ENCODE measurements at places on chromosomes 3 and 15.

GRCh38 chr3:183490653-183491052 lies 62.2 kb upstream of the MCF2L2 start:
- DNase-seq = no peak

DNA sequence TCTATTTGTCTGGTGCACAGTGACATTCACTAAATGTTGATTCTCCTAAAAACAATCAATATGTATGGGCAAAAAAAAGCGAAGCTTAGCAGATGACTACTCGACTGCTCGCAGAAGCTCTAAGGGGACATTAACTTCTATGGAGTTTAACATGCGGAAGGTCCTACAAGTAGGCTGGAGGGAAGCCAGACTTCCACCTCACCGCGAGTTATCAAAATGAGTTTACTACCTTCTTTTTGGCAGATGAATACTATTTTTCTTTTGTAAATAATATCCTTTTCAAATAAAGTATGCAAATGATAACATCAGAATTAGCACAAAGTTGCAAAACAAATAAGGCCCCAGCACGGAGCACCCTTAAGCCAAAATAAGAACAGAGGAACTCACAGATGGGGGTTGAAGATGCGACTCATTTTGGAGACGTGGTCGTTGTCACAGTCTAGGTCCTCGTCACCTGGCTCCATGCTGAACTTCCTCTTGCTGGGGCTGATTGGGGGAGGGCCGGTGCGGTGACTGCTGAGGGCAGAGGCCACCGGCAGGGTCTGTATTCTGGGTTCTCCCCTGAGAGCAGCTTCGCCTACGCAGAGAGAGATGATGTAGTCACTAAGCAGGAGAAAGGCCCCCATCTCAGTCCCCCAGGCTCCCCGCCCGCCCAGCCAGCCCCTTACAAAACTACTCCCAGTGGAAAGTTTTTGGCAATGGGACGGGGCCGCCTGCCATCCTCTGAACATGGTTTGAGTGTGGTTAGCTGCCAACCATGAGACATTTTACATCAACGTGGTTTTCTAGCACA lies 42.1 kb downstream of the VGLL4 start:
- DNase-seq = no peak

DNA sequence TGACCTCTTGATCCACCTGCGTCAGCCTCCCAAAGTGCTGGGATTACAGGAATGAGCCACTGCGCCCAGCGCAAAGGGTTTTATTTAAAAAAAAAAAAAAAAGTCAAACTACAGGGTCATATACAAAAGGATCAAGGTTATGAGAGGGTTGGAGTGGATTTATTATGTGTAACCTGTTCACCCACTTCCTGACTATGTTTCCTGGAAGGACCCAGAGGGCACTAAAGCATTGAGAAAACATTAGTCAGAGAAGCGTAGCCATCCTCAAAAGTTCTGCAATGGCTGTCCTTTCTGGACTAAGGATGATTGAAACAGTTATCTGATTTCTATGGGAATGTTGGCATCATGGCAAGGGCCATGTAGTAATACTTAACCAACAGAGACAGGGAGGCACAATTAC lies 7.3 kb upstream of the SCAPER start:
- DNase-seq = no peak

DNA sequence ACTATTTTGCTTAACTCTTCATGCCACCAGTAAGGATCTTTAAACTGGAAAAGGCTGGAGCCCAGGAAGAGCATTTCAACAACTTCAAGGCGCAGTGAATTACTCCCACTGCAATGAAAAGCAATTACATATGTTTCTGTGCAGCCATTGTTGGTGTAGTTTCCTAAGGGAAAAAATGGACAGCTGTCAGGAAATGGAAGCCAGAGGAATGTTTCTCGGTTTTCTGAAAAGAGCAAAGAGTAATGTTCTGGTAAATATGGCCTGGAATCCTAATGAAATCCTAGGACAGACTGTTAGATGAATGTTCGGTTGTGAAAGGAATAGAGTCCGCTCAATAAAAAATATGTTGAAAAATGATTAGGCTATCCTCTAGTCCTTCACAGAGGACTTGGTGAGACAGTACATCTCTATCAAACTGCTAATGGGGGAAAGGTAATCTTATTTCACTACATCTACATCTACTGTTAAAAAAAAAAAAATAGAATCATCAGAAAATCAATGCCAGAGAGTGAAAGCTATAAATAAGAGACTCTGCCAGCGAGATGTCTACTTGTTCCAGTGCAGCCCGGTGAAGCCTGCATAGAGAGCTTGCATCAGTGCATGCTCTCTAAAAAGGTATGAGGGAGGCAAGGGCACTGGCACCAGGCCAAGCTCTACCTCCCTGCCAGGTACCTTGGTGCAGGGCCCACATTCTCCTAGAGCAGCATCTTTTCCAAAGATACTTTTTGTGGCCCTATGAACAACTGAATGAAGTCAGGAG lies 68.2 kb upstream of the TJP1 start:
- no peak for DNase-seq

DNA sequence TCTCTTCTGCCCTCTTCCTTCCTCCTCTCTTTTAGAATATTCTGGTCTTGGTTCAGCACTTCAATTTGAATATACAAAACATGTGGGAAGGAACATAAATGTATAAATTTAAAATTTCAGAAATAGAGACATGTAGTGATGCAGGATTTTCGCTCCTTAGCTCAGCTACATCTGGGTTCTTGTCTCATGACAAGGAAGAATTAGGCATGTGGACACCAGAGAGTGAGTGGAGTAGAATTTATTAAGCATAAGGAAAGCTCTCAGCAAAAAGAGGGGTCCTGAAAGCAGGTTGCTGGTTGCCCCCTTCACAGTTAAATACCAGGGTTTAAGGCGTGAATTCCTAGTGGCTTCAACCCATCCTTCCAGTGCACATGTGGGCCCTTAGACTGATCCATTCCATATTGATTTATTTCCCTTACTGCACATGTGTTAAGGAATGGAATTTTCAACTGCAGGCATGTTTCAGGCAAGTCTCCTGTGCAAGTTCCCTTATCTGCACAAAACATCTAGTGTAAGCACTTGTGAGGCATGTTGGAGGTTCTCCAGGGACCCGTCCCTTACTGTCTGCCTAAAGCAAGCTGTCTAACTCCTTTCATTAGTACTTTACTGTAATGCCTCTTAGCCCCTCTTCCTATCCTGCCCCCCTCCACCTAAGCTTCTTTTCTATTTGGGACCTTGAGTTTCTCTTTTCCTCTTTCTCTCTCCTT lies 133.2 kb upstream of the STRIT1 start:
- no peak for DNase-seq

- DNase-seq = no peak
Measured at GRCh38 chr15:75131269-75131643, 70.4 kb upstream of the C15orf39 start.

GRCh38 chr15:44490622-44491021 lies 46.3 kb upstream of the EIF3J start:
- no peak for DNase-seq

- no peak for DNase-seq
Measured at GRCh38 chr15:60017538-60018520, 13.7 kb downstream of the FOXB1 start.

DNA sequence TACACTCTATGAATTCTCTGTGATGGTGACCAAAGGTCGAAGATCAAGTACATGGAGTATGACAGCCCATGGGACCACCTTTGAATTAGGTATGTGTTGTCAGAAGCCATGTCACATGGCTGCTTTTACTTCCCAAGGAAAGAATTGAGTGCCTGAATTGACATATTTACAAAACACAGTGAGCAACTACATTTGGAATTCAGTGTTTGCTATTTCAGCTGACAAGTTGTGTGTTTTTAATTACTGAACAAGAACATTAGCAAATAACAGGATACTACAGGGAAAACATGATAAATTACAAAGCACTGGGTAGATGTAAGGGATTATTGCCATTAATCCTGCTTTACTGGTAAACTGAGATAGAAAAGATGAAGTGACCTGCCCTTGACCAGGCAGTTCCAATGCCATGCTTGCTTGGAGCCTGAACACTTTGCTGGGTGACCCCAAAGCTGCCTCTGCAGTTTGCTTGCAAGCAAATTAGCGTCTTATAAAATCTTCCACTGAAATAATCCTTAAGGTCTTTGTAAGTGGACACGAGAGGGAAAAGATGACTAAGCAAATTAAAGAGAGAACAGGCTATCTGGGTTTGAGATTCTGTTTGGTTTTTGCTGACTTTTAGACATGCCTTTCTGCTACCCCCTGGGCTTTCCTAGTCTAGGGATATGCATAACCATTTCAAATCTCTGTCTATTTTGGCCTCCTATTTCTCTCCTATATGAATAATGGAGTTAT lies 98.2 kb downstream of the HCN4 start:
- DNase-seq = no peak

DNA sequence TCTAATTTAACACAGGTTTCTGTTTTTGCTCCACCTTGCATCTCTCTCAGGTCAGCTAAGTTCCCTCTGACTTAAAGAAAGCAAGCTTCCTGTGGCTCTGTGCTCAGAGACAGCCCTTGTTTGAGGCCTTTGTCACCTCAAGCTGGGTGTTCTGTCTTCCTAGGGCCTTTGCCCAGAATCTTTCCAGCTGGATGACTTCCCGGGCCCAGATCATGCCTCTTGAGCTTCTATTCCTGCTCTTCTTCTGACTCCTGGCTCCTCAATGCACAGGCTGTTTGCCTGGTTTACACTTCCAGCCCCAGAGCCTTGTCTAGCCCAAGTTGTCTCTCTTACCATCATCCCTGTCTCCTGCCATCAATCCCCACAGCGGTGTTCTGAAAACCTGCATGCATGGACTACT lies 300.6 kb downstream of the VPS13C start:
- no peak for DNase-seq

DNA sequence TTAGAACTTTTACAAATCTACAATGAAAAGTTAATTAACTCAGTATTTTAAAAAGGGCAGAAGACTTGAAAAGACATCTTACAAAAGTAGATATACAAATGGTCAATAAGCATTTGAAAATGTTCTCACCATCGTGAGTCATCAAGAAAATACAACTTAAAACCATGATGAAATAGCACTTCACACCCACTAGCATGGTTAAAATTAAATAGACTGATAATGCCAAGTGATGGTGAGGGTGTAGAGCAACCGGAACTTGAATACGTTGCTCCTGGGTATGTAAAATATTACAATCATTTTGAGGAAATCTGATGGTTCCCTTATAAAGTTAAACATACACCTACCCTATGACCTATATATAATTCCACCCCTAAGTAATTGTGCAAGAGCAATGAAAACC lies 319.8 kb upstream of the UMPS start:
- no peak for DNase-seq

DNA sequence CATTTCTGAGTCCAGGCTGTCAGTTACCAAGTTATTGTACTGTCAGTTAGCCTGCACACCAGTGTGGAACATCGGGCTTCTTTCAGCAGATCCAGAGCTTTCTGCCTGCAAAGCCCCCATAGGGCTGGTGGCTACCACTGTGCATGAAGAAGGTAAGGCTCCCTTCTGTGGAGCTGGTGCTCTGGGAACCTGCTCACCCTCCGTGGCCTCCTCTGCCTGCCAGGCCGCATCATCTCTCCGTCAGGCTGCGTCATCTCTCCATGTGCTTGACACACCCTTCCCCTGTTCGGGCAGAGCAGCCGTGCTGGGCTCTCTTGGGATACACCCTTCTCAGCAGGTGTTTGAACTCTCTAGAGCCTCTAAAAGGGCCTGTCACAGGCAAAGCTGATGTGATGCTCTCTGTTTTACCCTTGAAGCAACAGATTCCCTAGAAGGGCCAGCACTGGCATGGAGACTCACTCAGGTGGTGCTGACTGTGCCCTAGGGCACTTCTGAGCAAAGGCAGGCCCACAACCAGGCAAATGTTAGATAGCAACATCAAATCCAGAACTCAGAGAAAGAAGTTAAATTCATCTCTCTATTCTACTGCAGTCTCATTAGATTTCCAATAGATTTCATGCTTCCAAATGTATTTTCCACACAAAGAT lies 261.1 kb downstream of the EPHB1 start:
- no peak for DNase-seq

GRCh38 chr3:80870476-80871041 lies 890.9 kb downstream of the GBE1 start:
- DNase-seq = no peak

DNA sequence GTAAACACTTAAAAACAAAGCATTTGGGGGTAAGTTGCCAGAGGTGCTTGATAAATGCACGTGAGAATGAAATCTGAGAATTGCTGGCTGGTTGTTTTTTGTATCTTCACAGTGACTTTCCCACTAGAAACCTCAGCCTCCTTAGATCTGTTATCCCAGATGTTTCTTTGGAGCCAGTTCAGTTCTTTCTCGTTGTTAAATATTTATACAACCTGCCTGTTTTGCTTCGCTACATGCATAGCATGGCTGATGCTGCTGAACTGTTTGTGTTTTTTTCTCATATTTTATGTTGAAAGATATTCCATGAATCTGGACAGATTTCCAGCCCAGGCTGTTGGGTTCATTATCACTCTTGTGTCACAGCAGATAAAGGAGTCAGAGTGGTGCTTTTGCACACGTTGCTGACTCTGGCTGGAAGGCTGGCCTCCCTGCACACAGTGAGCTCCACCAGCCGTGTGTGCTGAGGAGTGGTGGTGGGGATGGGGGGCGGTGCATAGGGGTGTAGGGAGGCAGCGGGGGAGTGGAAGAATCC lies 80.2 kb downstream of the ARNT2 start:
- DNase-seq = no peak

DNA sequence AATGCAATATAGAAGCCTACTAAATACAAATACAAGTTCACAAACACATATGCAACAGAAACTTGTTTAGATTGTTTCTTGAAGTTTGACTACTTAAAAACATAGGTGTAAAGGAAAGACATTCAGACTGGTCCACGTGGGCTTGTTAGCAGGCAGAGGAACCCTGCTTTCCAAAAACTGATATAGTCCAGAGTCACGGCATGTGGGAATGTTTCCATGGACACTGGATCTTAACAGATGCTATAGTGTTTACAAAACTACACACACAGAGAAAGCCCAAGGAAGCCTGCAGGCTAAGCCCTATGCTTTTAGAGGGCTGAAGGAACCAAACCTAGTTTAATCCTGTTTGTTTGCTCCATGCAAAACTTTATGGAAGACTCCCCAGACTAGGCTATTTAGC lies 45.2 kb upstream of the LRRC58 start:
- no peak for DNase-seq

- DNase-seq = no peak
Measured at GRCh38 chr3:177212756-177213155, 15.5 kb upstream of the TBL1XR1 start.

GRCh38 chr3:50162034-50162883 lies 7.1 kb downstream of the SEMA3F start:
- DNase-seq = no peak

Data from activated T-cell treated with anti-CD3 and anti-CD28 coated beads for 1 hour (primary cell).